ELR (cell line): ENCODE measurements at places on chromosomes 6 and 20.

GRCh38 chr20:32296412-32296811 lies 19.0 kb downstream of the KIF3B start:
- no peak for DNase-seq

GRCh38 chr6:4281341-4282293 lies 146.2 kb upstream of the ECI2 start:
- DNase-seq: no peak

- no peak for DNase-seq
These were observed 25.0 kb downstream of the TTBK1 start for GRCh38 chr6:43268355-43268700.

GRCh38 chr6:25777856-25778649 lies 23.5 kb downstream of the SLC17A4 start:
- DNase-seq: no peak

GRCh38 chr6:5159162-5159561 lies 74.0 kb downstream of the PPP1R3G start:
- no peak for DNase-seq
